ENCODE measurements at places on chromosomes 6 and 20. TPM values are rescaled to one million over a fixed set of nuclear protein-coding genes. Genes with fewer than 3 reads are reported as not detected.
A peak's percentile ranks its signal among the peaks of the same experiment; 100 is the strongest.

DNA sequence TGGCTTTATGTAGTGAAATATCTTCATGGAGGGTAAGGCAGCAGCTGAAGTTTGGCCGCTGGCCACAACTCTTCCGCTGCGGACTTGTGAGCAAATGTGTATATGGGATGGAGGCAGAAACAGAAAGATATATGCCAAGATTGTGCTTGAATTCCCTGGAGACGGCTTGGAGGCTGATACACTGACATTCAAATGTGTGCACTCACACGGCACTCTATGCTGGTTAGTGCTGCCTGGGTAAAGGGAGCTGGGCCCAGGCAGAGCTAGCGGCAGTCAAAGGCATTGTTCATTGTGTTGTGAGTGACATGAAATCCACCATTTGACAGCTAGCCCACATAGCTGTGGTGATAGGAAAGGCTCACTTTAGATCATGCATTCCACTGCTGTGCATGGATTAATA, 202.7 kb downstream of the CLIC5 start:
- no peak for DNase-seq

The ADAT2 gene
- total RNA-seq, result 3.7 TPM

DNA sequence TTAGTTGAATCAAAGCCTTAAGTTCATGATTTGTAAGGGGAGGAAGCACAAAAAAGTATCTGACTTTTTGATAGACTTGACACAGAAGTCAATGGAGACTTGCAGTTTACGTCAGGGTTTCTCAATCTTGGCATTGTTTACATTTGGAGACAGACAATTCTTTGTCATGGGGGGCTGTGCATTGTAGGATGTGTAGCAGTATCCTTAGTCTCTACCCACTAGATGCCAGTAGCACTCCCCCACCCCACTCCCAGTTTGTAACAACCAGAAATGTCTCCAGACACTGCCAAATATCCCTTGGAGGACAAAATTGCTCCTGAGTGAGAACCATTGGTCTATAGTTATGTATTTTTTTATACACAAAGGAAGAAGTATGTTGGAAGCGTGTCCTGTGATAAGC, 434.1 kb downstream of the RFPL4B start:
- peak; percentile 61 for DNase-seq

DNA sequence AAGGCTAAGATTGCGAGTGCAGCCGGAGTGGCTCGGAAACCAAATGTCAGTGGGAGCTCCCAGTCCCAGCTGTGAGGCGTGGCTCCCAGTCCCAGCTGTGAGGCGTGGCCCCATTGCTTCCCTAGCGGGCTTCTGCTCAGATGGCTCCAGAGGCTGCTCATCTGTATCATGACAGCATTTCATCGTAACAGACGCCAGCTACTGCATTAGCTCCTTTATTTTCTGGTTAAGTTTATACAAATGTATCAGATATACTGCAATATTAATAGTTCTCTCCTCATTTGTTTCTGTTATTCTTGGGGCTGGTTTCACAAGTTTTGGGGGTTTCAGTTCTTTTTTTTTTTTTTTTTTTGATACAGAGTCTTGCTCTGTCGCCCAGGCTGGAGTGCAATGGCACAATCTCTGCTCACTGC, 34.7 kb upstream of the TBXT start:
- no peak for DNase-seq

- DNase-seq, result no peak
These were observed 43.0 kb upstream of the CCR6 start for GRCh38 chr6:167079853-167080297.

GRCh38 chr6:7685276-7685675, 40.6 kb upstream of the BMP6 start:
- DNase-seq, result no peak

The PACRG gene
- under 0.01 TPM for total RNA-seq

DNA sequence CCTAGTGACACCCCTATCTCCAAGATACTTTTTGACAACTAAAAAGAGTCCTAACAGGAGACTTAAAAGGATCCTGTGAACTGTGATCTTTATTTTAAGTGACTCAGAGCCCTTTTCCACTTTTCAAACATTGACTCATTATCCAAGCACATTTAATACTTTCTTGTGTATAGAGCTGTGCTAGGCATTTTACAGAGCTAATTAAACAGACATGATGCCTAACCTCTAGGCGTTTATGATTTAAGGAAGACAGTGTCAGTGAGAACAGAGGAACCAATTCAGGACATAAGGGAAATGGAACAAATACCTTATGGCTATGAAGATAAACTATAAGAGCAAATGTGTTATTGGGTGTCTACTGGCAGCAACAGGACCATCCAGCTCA, 282.6 kb downstream of the TPBG start:
- DNase-seq, result no peak

- DNase-seq, result no peak
These were observed 60.9 kb downstream of the EPB41L2 start for GRCh38 chr6:131001945-131002660.

- peak; percentile 54 for DNase-seq
These were observed 7.9 kb upstream of the MCHR2 start for GRCh38 chr6:100001915-100002388.

- DNase-seq, result no peak
These were observed 2.0 kb downstream of the TRAM2 start for GRCh38 chr6:52574709-52575501.

The ADIG gene
- total RNA-seq, result not detected

The PAK5 gene
- total RNA-seq, result under 0.01 TPM

DNA sequence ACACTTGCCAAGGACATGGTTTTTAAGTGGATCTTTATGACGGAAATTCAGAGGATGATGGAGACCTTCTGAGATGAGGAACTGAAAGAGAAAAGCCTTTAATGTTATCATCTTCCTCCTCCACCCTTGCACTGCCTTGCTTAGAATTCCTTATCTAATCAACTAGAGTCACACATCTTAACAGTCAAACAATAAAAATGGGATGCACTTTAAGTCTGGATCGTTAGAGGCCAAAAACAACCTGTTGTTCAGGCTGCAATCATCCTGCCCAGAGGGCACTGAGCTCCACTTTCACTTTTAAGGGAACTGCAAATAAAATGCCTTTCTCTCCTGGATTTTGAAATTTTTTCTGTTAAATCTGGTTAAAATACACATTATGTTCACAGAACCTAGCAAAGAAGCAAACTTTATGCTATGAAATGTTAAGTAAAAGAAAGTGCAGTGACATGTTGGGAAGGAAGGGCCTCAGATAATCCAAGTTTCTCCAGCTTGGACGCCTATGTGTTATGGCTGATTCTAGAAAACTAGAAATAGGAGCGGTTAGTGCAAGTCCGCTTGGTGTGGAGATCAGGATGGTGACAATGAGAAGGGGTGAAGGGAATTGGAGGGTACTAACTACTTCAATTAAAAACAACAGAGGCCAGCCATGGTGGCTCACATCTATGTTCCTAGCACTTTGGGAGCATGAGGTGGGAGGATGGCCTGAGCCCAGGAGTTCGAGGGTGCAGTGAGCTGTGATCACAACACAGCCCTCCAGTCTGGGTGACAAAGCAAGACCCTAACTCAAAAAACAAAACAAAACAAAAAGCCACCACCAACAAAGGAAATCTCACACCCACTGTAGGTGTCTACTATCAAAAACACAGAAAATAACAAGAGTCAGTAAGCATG, 66.4 kb upstream of the KIF13A start:
- no peak for DNase-seq

The DEFB132 gene
- total RNA-seq, result not detected

GRCh38 chr20:47878601-47879027, 93.3 kb upstream of the SULF2 start:
- DNase-seq, result peak; percentile 92

The TCP11 gene
- 0.13 TPM for total RNA-seq

GRCh38 chr6:46407776-46408530, 83.3 kb downstream of the RCAN2 start:
- DNase-seq, result no peak

DNA sequence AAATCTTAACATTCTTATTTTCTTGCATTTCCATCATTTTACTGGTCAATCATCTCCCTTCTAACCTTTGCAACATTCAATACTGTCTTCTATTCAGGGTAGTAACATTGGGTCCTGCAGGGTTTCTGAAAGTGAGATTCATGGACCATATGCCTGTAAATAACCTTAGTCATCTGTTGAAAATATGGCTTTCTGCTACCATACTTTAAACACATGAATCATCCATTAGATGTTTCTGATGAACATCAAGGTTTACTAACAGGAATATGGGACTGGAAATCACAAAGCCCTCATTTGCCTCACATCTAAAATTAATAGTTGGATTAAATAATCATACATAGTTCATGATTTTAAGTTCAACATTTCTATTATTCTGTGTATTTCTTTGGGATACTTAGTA, 475.9 kb upstream of the MARCKS start:
- DNase-seq, result no peak

- no peak for DNase-seq
These were observed 68.3 kb downstream of the FHL5 start for GRCh38 chr6:96631248-96631647.

DNA sequence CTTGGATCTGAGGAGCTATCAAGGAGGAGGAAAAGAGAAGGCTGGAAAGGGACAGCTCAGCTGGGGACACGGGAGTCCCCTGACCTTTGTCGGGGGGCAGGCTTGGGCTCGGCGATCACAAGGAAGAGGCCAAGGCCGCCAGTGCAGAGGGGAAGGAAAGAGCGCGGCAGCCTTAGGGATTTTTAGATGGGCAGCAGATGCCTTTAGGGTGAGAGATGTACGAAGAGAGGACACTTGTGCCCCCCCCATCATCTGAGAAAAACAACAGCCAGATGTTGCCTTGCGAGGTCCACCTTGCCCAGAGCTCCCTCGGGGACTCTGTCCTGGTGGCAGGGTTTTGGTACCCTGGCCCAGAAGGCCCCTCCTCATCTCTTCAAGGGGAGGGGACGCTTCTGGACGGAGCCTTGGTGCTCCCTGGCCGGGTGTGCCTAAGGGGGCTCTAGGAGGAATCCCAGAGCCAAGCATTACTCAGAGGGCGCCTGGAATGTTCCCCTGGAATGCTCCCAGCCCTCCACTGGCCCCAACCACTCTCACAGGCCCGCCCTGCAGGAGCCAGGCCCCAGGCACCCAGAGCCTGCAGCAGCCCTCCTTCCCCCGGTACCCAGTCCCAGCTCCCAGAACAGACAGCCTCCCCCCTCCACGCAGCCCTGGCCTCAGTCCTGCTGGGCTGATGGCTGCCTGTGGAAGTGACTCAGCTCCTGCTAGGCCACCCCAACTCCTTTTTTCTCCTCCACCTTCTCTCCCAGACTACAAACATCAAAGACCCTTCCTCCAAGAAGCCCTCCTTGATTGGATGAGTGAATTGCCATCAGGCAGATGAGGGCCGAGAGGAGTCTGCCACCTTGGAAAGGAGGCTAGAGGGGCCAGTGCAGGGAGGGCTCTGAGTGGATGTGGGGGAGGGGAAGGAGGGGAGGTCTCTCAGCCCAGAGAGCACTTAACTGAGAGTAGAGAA, 1.8 kb downstream of the ADAM33 start:
- DNase-seq, result no peak

The MEI4 gene
- not detected for total RNA-seq

The HM13 gene
- total RNA-seq, result 56.0 TPM

- DNase-seq, result no peak
These were observed 10.1 kb upstream of the SLC22A7 start for GRCh38 chr6:43287717-43288679.

The PTCRA gene
- not detected for total RNA-seq

- DNase-seq, result no peak
These were observed 237.3 kb downstream of the BMP2 start for GRCh38 chr20:7004801-7005200.

The CTAGE9 gene
- not detected for total RNA-seq

DNA sequence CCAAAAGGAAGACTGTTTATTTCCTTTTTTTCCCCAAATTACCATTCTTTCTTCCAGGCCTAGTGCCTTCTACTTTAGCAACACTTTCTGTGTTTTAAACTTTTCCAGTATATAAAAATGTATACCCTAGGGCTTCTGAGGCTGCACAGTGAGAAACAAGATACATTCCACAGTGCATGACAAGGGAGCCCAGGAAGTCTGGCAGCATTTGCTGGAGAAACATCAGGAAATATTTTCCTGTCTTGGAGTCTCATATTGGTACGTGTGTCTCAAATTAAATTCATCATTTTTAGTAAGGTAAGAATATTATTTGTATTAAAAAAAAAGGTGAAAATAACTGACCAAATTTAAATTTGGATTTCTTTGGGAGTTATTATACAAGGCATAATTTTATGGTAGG, 662.6 kb downstream of the RFPL4B start:
- no peak for DNase-seq

DNA sequence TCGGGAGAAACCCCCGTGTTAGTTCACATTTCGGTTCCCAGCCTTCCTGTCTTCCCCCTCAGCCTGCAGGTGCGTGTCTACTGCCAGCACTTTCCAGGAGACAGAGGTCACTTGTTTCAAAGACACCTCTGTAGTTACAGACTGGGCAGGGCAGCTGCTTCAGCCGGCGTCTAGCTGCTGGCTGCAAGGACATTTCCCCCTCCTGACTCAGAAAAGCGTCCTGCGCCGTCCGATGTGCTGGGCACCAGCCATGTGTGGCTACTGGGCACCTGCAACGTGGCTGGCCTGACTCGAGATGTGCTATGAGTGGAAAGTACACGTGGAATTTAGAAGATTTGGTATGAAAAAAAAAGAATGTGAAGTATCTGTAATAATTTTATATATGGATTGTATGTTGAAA, 37.6 kb downstream of the RRBP1 start:
- no peak for DNase-seq

- DNase-seq, result peak; percentile 22
These were observed 8.0 kb downstream of the STK35 start for GRCh38 chr20:2109425-2110210.

The COL9A3 gene
- total RNA-seq, result 0.38 TPM

The SLC4A11 gene
- total RNA-seq, result 26.0 TPM

DNA sequence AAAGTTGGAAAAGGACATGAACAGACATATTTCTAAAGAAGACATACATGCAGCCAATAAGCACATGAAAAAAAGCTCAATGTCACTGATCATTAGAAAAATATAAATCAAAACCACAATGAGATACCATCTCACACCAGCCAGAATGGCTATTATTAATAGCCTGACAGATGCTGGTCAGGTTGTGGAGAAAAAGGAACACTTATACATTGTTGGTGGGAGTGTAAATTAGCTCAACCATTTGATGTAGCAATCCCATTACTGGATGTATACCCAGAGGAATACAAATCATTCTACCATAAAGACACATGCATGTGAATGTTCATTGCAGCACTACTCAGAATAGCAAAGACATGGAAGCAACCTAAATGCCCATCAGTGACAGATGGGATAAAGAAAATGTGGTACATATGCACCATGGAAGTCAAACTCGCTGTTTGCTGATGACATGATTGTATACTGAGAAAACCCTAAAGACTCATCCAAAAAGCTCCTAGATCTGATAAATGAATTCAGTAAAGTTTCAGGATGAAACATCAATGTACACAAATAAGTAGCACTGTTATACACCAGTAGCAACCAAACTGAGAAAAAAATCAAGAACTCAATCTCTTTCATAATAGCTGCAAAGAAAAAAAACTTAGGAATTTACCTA, 196.8 kb downstream of the ADGB start:
- DNase-seq, result no peak

DNA sequence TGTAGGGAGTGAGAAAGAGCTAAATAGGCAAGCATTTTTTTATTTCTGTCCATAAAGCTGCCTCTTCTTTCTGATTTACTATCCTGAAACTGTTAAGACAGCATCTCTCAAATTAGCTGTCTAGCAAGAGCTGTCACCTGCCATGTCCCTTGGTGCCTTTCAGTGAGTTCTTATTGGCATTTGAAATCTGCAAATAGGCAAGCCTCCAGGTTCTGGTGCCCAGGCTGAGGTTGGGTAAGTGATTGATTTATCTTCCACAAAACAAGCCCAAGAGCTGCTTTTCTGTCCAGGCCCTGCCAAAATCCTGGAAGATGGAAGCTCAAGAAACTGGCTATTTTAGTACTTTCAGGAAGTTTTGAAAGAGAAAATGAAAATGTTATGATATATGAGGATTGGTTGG, 22.4 kb downstream of the MANEA start:
- no peak for DNase-seq

Measured in dermis microvascular lymphatic vessel endothelial cell (primary cell).